ENCODE measurements at places on chromosomes 11 and 22.

GRCh38 chr22:36386351-36386899, 1.3 kb downstream of the MYH9 start:
- DNase-seq, result no peak

DNA sequence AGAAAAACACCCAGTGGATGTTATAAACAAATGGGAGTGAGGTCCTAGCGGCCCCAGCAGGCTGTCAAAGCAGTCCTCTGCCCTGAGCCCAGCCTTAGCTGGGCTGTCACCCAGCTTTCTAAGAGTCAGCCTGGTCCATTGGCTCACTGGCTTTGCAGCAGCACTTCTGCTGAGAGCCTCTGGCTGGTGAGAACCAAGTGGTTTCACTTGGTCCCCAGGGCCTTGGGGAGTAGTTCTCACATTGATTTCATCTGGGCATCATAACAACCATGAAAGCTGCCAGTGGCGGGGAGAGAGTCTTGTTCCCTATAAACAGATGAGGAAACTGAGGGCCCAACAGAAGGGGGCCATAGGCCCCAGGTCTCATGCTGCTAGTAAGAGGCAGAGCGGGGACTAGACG, 11.4 kb downstream of the SEC14L6 start:
- DNase-seq, result no peak

GRCh38 chr11:81888391-81888790, 845.3 kb downstream of the FAM181B start:
- no peak for DNase-seq

GRCh38 chr11:66002648-66003225, 434 bp downstream of the BANF1 start:
- peak; percentile 57 for DNase-seq

DNA sequence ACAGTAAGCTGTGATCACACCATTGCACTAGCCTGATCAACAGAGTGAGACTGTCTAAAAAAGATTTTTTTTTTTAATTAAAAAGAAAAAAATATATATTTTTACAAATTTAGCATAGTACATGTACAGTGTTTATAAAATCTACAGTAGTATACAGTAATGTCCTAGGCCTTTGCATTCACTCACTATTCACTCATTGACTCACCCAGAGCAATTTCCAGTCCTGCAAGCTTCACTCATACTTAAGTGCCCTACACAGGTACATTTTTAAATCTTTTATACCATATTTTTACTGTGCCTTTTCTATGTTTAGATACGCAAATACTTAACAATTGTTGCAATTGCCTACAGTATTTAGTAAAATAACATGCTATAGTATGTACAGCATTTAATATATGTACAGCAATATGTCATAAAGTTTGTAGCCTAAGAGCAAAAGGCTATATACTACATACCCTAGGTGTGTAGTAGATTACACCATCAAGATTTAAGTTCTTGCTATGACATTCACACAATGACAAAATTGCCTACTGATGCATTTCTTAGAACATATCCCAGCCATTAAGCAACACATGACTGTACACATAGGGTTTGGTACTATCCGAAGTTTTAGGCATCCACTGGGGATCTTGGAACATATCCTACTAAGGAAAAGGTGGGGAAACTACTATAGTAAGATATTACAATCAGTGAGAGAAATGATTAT, 22.8 kb downstream of the PIK3C2A start:
- no peak for DNase-seq
